ENCODE measurements at places on chromosomes 6 and 20.

DNA sequence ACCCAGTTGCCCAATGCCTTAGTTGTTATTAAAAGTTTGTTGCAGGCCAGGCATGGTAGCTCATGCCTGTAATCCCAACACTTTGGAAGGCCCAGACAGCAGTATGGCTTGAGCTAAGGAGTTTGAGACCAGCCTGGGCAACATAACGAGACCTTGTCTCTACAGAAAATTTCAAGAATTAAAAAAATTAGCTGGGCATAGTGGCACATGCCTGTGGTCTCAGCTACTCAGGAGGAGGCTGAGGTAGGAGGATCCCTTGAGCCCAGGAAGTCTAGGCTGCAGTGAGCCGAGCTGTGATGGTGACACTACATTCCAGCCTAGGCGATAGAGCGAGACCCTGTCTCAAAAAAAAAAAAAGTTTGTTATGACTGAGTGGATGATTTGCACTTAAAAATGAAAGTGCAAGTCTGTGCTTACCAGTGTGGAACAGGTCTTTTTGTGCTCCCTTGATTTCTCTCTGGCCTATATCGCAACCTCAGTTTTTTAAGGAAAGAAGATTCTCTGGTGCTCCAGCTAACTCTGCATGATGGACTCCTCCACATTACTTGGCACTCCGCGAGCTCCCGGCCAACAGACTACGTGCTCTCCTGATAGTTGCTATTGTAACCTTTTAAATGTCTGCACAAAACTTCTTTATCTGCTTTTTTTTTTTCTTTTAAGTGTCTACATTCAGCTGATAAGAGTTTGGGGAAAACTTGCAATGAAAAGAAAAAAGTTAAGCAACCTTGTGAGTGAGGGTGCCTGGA, 22.1 kb downstream of the ZKSCAN3 start:
- no peak for DNase-seq

- no peak for DNase-seq
These were observed 18.7 kb downstream of the ZNF322 start for GRCh38 chr6:26640806-26641205.

DNA sequence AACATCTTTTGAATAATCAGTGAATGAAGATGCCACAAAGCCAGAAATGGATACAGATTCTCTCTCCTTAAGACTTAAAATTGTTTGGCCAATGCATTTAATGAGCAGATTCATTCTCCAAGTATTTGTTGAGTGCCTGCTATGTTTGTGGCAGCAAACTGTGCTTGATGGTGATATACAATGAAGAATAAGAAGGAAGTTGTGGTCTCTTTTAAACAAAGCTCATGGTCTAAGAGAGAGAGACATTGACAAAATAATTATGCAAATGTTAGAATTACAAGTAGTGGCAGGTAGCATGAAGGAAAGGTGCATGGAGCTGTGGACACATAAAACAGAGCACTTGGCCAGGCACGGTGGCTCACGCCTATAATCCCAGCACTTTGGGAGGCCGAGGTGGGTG, 28.3 kb downstream of the NFATC2 start:
- no peak for DNase-seq

GRCh38 chr6:79756496-79756895, 125.4 kb downstream of the SH3BGRL2 start:
- DNase-seq = no peak

DNA sequence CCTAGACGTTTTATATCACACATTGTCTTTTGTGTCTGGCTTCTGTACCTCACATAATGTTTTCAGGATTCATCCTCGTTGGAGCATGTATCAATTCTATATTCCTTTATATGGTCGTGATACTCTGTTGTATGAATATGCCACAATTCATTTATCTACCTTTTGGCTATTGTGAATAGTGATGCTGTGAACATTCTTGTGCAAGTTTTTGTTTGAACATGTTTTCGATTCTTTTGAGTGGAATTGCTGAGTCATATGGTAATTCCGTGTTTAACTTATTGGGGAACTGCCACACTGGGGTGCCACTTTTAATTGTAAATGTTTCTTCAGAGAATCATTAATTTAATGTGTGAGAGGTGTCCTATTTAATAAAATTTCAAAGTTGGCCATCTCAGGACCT, 101.2 kb downstream of the SLC35B3 start:
- DNase-seq = no peak

DNA sequence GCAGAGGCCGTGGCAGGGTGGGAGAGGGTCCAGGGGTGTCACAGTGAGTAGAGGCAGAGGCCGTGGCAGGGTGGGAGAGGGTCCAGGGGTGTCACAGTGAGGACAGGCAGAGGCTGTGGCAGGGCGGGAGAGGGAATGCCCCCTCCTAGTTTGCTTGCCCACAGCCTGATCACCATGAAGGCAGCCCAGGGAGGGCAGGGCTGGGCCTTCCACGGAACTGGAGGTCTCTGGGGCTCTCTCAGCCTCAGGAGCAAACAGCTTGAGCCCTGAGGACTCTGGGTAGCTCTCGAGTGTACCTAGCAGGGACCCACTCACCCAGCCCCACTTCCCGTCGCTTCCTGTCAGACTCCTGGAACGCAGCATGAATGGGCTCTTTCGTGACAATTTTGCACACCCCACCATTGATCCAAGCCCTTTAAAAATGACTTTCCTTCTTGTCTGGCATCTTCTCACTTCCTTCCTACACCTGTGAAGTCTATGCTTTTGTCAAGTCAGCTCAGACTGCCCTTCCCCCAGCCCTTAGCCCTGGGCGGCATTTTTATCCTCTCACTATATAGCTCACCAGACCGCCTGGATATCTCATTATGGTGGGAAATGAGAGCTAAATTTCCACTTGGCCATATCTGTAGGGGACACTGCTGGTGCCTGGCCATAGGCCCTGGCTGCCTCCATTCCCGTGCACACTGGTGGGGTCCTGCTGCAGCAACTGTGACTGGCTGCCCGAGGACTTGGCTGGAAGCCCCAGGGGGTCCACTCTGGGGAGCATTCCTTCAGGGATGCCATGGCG, 140.3 kb downstream of the CDC5L start:
- no peak for DNase-seq

GRCh38 chr6:13853871-13854270, 39.5 kb upstream of the MCUR1 start:
- DNase-seq = peak; percentile 1
